Stimulated activated CD8-positive, alpha-beta memory T cell treated with anti-CD3 and anti-CD28 coated beads, Interleukin-7, amount 100 ng/mL, for 48 hours (primary cell): ENCODE measurements at places on chromosomes 12 and 14.
A peak's percentile ranks its signal among the peaks of the same experiment; 100 is the strongest.

GRCh38 chr12:54358191-54358944 is 5.9 kb downstream of the GPR84 start:
- no peak for DNase-seq

- no peak for DNase-seq
Measured at GRCh38 chr14:69845787-69846186, 33.4 kb upstream of the SMOC1 start.

DNA sequence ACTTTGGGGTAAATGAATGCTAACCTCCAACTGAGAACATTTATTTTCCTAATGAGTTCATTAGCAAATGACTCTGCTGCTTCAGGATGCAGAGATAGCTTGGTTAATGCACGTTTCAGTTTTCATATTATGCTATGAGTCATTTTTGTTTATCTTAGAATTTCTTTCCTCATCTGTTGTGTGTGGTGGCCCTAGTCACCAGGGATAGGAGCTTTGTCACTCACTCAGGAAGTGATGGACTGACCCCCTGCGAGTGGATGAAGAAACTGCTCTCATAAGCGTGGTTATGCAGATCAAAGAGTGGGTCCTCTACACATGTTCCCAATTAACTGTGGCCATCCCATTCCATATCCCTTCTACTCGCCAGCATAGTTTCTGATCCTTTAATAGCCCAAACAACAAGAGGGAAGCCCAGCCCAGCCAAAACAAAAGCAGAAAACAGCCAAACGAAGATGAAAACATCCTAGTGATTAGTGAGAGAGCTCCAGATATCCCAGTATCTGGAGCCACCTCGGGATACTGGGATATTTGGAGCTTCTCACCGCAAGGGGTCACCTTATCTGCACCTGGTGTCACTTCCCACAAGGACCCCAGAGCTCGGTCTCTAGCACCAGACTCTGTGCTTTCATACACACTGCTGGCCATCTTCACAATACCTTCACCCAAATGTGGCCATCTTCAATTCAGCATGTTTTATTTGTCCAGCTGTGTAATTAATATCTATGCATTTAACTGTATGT is 8.6 kb downstream of the TC2N start:
- DNase-seq, result no peak

DNA sequence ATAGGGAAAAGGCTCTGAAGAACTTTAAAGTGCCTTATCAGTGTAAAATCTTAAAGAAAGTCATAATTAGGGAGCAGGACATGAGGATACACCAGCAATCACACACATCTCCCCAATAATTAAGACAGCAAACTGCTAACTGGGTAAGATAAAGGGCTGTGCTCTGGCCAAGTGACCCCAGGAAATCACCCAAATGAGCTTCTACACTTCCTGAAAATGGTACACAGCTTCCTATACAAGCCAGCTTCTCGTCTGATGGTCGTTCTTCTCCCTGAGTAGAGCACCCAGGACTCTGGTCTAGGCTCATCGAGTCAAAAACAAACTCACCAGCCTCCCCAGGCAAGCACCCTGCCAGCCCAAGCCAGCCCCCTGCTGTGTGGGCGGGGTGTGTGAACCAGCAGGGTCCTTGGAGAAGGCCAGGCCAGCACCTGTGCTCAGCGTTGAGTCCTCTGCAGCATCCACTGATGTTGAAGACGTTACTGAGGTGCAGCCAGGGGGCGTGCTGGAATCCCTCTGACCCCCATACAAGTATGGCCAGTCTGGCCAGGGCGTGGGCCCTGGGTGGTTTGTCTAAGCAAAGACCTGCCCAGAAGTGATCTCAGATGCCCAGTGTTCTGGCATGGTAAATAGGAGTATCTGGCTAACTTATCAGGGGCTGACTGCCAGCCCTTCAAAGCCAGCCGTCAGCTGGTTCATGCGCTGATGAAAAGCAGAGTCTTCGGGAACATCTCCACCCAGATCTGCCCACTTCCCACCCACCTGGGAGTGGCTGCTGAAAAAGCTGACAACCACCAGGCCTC is 41.4 kb downstream of the ACTN1 start:
- DNase-seq, result no peak

GRCh38 chr12:70365648-70366518 is at the start of gene KCNMB4:
TSS of gene KCNMB4 (plus strand) at chr12:70366290. CDS start at chr12:70366735, 445 bp downstream.
- DNase-seq, result peak; percentile 53

DNA sequence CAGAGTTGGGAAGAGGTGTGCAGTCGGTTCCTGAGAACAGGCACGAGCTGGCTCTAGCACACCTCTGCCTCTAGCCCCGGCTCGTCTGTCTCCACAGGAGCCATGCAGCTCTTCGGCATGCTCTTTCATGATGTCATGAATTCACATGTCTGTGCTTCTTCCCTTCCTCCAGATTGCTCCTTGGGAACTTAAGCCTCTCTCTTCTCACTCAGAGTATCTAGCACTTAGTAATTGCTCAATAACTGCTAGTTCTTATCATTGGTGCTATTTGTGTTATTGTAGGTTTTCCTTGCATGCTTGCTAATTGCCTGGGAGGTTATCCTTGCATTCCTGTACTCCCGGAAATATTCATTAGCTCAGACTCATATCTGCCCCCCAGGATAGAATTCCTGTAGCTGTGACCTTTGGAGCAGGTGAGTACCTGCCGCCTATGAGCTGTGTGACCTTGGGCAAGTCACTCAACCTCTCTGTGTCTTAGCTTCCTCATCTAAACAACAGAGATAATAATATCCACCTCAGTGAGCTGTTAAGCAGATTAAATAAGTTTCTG is 19.5 kb downstream of the FAM181A start:
- no peak for DNase-seq

- no peak for DNase-seq
Measured at GRCh38 chr14:63777024-63777423, 49.2 kb upstream of the SGPP1 start.

GRCh38 chr12:108722992-108723766 is 8.1 kb downstream of the CORO1C start:
- no peak for DNase-seq

DNA sequence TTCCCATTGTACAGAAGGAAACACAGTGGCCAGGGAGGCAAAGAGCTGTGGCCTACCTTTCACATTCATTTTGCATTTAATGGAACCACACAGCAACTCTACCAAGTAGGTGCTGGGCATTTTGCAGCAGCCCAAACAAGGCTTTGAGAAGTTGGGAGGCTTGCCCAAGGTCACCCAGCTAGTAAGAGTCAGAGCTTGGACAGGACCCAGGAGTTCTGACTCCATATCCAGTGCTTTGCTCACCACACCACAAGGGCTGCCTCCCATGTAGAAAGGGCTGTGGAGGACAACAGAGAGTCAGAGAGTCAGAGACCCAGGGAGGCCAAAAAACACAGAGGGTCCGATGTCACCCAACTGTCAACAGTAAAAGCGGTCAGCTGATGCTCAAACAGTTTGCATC is 400.2 kb downstream of the BCL11B start:
- DNase-seq, result no peak

GRCh38 chr14:67536087-67536486 is 3.0 kb downstream of the PLEKHH1 start:
- no peak for DNase-seq

GRCh38 chr14:37697489-37698121 is 102.2 kb downstream of the TTC6 start:
- DNase-seq, result no peak

DNA sequence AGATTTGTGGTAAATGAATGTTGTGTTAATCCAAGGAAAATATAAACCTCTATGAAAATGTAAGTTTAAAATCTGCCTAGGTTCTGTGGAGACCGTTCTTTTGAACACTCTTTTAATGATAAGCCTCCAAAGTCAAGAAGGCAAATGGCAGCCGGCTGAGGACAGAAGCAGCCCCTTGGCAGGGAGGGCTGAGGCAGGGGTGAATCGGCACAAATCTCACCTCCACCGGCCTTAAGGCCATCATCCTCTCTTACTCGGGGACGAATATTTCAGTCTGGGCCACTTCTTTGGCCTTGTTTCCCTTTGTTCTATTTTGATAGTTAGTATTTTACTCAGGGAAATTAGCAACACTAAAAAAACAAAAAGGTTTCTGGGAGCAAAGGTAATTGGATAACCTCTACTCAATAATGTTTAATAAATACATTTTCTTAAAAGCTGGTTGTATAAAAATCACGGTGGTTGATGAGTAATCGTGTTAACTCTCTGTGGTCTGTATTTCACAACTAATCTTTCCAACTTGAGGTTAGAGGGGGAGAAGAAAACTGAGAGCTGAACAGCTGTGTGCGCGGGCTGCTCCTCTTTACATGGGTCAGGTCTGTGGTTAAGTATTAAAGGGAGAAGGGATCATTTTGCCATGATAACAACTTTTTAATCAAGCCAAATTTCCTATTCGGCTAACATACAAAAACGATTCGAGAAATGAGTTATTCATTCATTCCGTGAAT is 18.6 kb downstream of the LGMN start:
- peak; percentile 26 for DNase-seq

DNA sequence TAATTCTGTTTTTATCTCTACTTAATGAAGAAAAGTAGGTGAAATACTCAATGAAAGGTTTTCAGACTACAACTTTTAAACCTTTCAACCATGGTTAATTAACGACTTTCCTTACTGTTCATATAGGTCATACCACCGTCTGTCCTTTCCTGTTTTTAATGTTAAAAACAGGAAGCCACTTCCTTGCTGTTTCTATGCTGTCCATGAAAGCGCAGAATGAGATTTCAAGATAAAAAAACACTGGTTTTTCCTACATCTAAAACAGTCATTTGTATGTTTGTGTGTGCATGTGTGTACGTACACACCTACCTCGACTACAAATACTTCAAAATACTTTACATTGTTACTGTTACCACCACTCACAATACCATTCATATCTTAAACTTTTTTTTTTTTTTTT is 27.3 kb downstream of the SPTLC2 start:
- DNase-seq, result no peak

DNA sequence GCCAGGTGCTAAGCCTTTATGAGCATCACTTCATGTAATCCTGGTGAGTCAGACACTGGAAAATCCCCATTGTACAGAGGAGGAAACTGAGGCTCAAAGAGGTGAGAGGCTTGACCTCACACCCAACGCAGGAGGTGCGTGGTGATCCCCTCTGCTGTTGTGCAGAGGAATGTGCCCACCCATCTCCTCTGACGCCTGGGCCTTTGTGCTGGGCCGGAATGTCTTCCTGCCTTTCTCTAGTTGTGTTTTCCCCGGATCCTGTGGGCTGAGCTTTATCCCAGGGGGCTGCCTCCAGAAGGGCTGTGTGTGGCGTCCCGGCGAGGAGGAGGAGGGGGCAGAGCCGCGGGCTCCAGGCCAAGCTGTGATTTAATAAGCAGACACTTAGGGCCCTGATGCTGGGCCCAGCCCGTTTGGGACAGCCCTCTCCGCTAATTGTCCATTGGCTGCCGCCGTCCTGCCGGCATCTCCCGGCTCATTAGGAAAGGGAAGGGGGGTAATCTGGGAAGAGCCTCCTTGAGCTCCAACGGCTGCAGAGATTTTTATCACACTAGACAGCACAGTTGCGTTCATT is 653.6 kb downstream of the MED13L start:
- no peak for DNase-seq

DNA sequence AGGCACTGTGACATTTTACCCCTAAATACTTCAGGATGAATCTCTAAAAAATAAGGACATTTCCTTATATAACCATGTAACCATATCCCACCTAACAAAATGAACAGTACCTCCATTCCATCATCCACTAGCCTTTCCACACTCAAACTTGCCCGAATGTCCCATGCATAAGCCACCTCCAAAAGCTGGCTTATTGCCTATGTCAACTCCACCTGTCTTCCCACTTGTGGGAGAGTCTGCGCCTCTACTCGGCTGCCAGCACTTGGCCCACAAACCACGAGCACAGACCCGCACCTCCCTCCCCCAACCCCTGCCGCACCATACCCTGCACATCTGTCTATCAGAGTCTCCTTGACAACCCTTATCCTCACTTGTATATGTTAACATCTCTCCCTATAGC is 165.8 kb downstream of the CALM1 start:
- DNase-seq, result no peak

DNA sequence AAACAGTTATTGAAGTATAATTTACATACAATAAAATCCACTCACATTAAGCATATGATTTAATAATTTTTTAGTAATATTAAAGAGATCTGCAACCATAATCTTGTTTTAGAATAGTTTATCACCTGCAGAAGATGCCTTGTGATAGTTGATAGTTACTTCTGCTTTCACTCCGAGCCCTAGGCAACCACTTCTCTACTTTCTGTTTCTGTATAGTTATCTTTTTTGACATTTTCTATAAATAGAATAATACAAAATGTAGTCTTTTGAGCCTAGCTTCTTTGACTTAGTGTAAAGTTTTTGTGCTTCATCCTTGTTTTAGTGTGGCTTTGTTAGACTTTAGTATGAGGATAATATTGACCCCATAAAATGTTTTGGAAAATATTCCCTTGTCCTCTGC is 111.0 kb downstream of the MNAT1 start:
- no peak for DNase-seq

GRCh38 chr12:113136128-113136989 is 798 bp upstream of the RASAL1 start:
- peak; percentile 66 for DNase-seq

- no peak for DNase-seq
Measured at GRCh38 chr14:31788340-31788739, 227.1 kb downstream of the NUBPL start.

DNA sequence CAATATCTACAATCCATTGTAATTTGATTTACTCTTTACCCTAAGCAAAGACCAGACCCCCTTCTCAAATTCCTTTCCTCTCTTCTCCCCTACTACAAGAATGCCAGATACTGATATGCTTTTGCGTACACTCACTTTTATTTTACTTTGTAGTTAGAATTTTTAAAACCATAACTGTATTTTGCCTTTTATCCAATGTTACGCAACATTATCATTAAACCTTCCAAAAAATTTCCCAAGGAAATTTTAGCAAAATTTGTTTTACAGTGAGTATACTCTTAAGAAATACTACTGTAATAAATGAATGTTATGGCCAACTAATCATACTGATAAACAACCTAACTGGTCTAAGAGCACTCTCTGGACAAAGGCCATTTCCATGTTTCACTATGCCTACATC is 22.3 kb downstream of the ATP2B1 start:
- DNase-seq, result no peak

DNA sequence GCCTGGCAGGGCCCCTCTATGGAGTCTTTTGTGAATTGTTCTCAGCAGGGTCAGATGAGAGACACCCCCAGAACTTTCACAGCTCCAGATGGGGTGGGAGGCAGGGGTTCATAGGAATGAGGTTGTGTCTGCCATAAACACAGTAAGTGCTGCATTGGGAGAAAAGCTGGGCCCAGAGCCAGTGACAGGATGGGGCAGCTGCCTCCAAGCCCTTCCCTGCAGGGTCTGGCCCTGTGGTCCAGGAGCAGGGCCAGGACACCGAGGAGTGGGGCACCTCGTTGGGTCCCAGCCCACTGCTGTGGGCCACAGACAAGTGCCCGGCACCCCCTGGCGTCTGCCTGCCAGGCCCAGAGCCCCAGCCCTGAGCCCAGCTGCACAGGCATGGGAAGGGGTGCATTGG is 13.3 kb downstream of the INF2 start:
- DNase-seq, result no peak

- no peak for DNase-seq
Measured at GRCh38 chr14:30854492-30854891, 19.9 kb upstream of the COCH start.
